ENCODE measurements at places on chromosomes 11 and 22.

GRCh38 chr22:43554694-43555365 is 143.0 kb downstream of the MPPED1 start:
- DNase-seq: no peak

GRCh38 chr11:1820463-1821325 is 14.1 kb upstream of the SYT8 start:
- no peak for DNase-seq

DNA sequence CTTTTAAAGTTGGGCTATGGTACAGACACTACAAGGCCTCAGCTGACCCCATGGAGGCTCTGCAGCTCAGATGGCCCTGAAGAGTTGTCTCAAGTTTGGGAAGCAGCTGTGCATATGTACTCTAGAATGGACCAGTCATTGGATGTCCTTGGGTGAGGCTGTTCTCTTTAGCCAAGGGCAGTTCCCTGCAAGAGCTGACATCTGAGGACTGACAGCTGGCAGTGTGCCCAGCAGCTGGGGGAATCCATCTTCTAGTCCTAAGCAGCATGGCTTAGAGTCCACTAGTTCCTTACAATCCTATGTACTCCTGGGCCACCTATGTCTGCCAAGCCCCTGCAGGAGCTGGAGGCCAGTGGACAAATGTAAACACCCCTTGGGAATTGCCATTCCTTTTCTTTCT is 76.5 kb downstream of the C11orf91 start:
- no peak for DNase-seq

DNA sequence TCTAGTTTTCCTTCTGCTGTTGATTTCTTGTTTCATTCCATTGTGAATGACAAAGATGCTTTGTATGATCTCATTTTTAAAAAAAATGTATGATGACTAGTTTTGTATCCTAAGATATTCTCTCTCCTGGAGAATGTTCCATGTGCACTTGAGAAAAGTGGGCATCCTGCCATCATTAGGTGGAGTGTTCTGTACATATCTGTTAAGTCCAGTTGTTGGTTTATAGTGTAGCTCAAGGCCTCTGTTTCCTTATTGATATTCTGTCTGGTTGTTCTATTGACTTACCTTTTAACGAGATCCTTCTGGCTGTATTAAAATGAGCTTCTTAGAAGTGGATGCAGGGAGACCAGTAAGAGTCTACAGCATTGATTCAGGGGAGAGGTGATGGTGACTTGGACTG is 35.2 kb downstream of the SGSM1 start:
- DNase-seq: no peak

GRCh38 chr22:46465793-46466192 is 71.6 kb downstream of the CELSR1 start:
- DNase-seq: no peak

DNA sequence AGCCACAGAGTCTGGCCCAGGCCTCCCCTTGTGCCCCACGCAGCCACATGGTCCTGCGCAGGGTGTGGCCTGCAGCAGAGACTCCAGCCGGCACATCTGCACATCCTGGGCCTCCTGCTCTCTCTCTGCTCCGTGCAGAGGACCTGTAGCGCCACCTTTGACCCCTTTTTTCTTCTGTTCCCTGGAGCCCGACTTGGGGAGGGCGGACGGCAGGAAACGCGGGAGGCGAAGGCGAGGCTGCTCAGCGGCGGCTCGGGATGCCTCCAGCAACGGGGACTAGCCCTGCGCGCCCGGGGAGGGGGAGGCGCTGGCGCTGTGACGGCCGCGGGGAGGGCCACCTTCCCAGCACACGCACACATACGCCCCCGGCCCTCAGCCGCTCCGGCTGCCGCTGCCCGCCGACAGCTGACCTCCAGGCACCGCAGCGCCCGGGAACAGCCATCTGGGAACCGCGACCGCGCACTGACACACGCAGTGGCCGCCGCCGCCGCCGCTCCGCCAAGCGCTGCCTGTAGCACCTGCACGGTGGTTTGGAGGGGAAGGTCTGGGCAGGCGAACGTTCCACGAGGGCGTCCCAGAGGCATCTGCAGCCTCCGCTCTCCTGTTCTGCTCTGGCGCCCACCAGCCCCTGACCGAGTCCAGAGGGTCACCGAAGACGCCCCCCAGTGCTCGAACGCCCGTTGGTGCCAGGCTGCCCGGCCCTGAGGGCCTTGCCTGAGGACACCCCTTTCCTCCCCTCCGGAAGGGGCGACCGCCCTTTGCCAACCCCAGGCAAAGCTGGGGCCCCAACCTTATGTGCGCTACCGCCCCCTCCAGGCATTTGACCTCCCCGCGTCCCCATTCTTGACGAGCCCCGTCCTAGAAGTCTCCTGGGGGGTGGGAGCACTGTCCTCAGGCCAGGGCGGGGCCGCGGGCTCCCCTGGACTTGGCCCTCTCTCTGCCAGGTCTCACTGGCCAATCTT is 16.9 kb upstream of the C22orf42 start:
- DNase-seq: no peak

All from NCI-H187 treated with DMSO at 0.1 percent for 48 hours (cell line).